NCI-H1092 (cell line): ENCODE measurements at places on chromosomes 1 and 21.

- DNase-seq, result no peak
Observed at GRCh38 chr1:152112101-152112884, 3.0 kb downstream of the TCHH start.

GRCh38 chr1:3001471-3002348 is 19.6 kb upstream of the ACTRT2 start:
- no peak for DNase-seq

GRCh38 chr1:10980094-10980577 is 32.3 kb upstream of the TARDBP start:
- DNase-seq, result no peak

- no peak for DNase-seq
Observed at GRCh38 chr1:25467193-25467592, 36.5 kb downstream of the MACO1 start.

- DNase-seq, result no peak
Observed at GRCh38 chr1:61082311-61083012, at the start of gene NFIA. Gene NFIA, plus strand, starts transcription at chr1:61082561.
